ENCODE measurements at places on chromosomes 5 and 9. TPM values are rescaled to one million over a fixed set of nuclear protein-coding genes. Genes with fewer than 3 reads are reported as not detected.

GRCh38 chr5:140042393-140042642 is 781 bp downstream of the NRG2 start:
- peaks cover 25% of the 10 kb centered on the region for H3K27me3 ChIP-seq
- no peak overlapping the region for H3K27ac ChIP-seq
- H3K4me1 ChIP-seq, result no peaks in the 10 kb centered on the region
- H3K36me3 ChIP-seq, result no peaks in the 10 kb centered on the region

DNA sequence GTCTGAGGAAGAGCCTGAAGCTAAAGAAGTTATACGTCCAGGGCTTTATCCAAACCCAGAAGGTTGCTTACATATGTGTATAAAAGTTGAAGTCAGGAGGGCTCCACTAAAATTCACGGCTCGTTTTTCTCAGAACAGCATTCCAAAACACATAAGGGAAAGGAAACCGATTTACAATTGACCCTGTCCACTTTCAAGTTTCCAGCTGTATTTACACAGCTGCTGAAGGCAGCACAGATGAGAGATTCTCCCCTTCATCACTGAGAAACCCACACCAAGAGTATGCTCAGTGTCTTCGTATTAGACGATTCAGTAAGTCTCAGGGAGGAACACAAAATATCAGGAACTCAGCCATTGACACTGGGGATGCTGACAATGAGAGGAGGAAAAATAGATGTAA is 5.9 kb upstream of the NREP start:
- peaks cover 14% of the 10 kb centered on the region for H3K4me1 ChIP-seq
- H3K27me3 ChIP-seq, result no peaks in the 10 kb centered on the region
- no peaks in the 10 kb centered on the region for H3K36me3 ChIP-seq
- no peak overlapping the region for H3K27ac ChIP-seq
- no peak overlapping the region for H3K4me3 ChIP-seq
- DNase-seq, result no peak

ORM2 gene
- total RNA-seq, result not detected

TMEM215 gene
- total RNA-seq, result not detected

DNA sequence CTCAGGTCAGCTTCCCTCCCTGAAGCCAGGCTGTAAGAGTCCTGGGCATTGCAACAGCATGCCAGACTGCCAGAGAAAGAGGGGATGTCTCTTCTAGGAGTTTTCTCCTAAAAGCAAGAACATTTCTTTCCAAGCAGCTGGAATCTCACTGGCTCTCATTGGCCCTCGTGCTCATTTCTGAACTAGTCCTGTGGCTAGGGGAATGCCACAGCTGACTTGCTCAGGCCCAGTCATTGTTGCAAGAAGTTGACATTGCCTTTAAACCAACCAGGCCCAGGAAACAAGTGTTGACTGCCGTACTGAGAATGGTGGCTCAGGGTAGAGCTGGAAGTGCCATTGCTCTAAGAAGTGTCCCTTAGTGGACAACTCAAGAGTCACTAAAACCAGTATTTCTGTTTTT is 15.0 kb upstream of the CEP120 start:
- H3K4me1 ChIP-seq, result no peaks in the 10 kb centered on the region
- DNase-seq, result no peak
- H3K27ac ChIP-seq, result no peak overlapping the region

DNA sequence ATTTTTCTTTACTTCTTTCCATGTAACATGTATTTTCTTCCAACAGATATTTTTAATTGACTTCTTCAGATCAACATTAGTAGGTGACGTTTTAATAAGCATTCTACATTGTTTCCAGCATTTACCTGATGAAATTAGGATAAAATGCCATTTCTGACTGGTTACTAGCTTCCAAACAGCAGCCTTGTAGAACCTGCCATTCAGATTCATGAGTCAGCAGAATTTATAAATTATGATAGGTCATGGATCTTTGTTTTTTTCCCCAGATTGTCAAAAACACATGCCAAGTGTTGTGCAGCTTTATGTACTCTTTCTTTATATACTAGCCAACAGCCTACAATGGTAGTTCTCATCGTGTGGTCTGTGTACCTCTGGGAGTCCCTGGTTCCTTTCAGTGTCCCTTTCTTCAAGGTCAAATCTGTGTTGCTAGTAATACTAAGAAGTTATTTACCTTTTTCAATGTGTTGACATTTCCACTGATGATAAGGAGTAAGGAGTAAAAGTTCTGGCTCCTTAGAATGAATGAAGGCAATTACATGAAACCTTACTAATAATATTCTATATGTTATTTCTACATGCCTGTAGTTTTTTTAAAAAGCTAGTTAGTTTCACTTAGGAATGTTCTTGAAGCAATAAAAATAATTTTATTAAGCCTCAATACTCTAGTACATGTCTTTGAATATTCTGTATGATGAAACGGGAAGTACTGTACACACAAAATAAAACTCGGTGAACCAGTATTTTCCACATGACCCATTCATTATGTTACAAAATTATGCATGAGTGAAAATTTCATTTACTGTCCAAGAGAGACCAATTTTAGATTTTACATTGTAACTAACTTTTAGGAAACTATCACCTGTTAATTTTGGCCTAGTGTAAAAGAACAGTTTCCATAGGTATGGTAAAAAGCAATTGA is 135.8 kb downstream of the ZCCHC7 start:
- no peak overlapping the region for H3K27ac ChIP-seq
- H3K4me1 ChIP-seq, result no peaks in the 10 kb centered on the region
- H3K4me3 ChIP-seq, result no peak overlapping the region
- H3K27me3 ChIP-seq, result no peaks in the 10 kb centered on the region
- no peak for DNase-seq

NEUROG1 gene
- total RNA-seq, result not detected

GRCh38 chr5:2278825-2279456 is 396.2 kb upstream of the IRX4 start:
- H3K27ac ChIP-seq, result no peak overlapping the region
- no peaks in the 10 kb centered on the region for H3K27me3 ChIP-seq
- H3K4me3 ChIP-seq, result no peak overlapping the region
- no peak for DNase-seq

- DNase-seq, result peak; percentile 86
- peak overlapping the region; percentile 99 for H3K27ac ChIP-seq
- peaks cover 68% of the 10 kb centered on the region for H3K4me1 ChIP-seq
- peak overlapping the region; percentile 95 for H3K4me3 ChIP-seq
- H3K36me3 ChIP-seq, result peaks cover 55% of the 10 kb centered on the region
These were observed 4.5 kb downstream of the SPARC start for GRCh38 chr5:151682240-151682639.

IQGAP2 gene
- not detected for total RNA-seq

GRCh38 chr5:68264024-68264956 is 48.7 kb downstream of the PIK3R1 start:
- H3K4me3 ChIP-seq, result no peak overlapping the region
- peak; percentile 60 for DNase-seq
- H3K36me3 ChIP-seq, result no peaks in the 10 kb centered on the region
- no peaks in the 10 kb centered on the region for H3K27me3 ChIP-seq
- peaks cover 63% of the 10 kb centered on the region for H3K4me1 ChIP-seq
- no peak overlapping the region for H3K27ac ChIP-seq

C5orf46 gene
- total RNA-seq, result not detected

DNA sequence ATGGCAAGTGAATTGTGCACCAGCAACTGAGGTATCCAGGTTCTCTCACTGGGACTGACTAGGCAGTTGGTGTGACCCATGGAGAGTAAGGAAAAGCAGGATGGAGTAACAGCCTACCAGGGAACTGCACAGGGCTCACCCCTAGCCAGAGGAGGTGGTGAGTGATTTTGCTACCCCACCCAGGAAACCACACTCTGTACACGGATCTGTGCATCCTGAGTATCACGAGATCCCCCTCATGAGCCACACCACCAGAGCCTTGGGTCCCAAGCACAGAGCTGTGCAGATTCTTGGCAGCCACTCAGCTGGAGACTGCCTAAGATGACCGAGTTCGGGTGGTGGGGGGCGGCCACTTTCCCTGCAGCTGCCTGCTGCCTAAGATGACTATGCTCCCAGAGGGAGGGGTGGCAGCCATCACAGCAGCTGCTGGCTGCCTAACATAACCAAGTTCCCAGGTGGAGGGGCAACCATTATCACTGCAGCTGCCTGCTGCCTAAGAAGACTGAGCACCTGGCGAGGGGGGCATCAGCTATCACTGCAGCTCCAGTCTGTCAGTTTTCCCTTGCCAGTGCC is 48.4 kb upstream of the EFNA5 start:
- no peak overlapping the region for H3K4me3 ChIP-seq
- no peaks in the 10 kb centered on the region for H3K27me3 ChIP-seq
- no peaks in the 10 kb centered on the region for H3K4me1 ChIP-seq
- H3K27ac ChIP-seq, result no peak overlapping the region
- no peaks in the 10 kb centered on the region for H3K36me3 ChIP-seq

Measured in GM23248 (cell line).